ENCODE measurements at places on chromosomes 6 and 20.
A peak's percentile ranks its signal among the peaks of the same experiment; 100 is the strongest.

- no peak for DNase-seq
These were observed 11.6 kb upstream of the NQO2 start for GRCh38 chr6:2988094-2988425.

GRCh38 chr6:86537292-86537861 is 400.0 kb upstream of the HTR1E start:
- no peak for DNase-seq

DNA sequence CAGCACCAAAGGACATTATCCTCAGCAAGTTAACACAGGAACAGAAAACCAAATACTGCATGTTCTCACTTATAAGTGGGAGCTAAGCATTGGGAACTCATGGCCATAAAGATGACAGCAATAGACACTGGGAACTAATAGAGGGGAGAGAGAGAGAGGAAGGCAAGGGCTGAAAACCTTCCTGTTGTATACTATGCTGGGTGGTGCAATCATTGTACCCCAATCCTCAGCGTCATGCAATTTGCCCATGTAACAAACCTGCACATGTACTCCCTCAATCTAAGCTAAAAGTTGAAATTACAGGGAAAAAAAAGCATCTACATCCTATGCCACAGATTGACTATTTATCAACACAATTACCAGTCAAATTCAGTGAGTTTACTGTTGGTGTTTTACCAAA is 20.0 kb upstream of the VNN1 start:
- DNase-seq, result no peak

GRCh38 chr20:1478566-1478965 is 11.9 kb upstream of the NSFL1C start:
- no peak for DNase-seq

GRCh38 chr6:165118736-165119135 is 190.7 kb downstream of the C6orf118 start:
- DNase-seq, result no peak

GRCh38 chr20:62287759-62288534 is 14.8 kb upstream of the ADRM1 start:
- DNase-seq, result no peak

DNA sequence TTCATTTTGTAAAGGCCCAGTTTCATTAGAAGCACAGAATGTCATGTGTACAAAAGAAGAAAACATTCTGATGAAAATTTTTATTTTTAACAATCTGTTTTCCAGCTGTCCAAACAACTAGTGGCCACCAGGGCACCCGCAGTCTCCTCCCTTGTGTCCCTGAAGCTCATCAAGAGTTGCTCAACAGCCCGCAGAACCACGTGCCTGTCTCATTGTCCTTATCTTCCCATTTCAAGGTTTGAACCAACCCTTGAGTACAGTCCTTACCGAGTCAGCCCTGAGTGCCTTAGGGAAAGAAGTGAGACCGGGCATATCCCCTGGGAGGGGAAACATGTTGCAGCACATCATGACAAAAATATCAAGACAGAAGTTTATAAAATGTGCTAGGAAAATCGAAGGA is 15.9 kb upstream of the ZNF133 start:
- DNase-seq, result no peak

DNA sequence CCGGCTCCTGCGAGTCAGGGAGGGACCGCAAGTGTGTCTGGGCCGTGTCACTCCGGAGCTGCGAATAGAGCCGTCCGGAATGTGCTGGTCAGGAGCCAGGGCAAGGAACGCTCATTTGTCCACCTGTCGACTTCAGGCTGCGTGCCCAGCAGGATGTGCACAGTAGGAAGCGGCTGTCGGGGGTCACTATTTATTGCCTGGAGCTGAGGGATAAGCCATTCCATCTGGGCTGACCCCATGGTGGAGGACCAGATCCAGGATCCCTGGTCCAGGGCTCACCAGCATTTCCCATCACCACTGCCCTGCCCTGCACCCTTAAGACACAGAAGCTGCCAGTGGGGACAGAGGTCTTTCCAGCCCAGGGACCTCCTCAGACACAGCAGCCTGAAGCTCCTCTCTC is 14.7 kb downstream of the NTSR1 start:
- no peak for DNase-seq

DNA sequence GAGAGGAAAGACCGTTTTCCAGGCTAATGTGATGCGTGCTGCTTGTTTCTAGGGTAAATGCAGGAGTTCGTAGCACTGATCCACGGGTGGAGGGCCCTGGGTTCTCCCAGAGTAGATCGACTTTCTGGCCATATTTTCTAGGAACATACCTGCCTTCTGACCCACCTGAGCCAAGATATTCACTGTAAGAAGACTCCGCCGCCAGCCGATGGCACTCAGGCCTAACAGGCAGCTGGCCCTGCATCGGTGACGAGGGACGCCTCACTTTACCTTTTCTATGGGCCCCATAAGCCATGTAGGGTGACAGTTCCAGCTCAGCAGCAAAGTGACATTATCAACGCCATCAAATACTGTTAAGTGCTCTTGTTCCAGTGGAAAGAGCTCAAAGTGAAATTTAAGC is 30.2 kb upstream of the FRMD1 start:
- no peak for DNase-seq

DNA sequence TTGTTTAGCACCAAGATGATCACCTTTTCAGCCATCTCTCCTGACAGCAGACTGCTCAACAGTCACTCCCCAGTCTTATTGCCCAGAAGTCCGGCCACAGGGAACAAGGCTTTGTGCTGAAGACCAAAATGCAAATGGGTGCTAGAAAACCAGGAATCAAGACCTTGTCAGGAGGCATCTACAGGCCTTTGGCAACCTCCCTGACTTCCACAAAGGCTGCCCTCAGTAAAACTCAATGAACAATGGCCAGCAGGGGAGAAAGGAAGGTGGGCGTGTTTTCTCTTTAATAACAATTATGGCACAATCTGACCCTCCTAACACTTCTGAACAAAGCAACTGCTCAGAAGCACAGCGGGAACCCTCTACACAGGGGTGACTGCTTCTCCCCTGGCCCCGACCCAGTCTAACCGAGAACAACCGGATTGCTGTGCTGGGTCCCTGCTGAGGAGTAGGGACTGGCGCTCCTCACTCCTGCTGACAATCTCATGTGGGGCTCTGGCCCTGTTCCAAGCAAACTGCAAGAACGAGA is 41.6 kb downstream of the PLCG1 start:
- DNase-seq, result peak; percentile 55

DNA sequence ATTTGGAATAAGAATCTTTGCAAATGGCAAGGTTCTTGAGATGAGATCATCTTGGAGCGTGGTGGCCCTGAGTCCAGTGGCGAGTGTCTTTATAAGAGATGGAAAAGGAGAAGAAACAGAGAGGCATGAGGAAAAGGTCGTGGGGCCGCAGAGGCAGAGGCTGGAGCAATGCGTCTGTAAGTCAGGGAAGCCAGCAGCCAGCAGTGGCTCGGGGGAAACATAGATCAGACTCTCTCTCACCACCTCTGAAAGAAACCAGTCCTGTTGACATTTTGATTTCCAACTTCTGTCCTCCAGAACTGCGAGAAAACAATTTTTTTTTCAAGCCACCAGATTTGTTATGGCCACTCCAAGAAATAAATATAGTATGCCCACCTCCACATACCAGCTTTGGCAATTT is 226.6 kb downstream of the TFAP2C start:
- DNase-seq, result no peak

GRCh38 chr6:3405182-3405518 is 51.7 kb downstream of the SLC22A23 start:
- no peak for DNase-seq

- no peak for DNase-seq
These were observed 40.2 kb upstream of the SLC22A1 start for GRCh38 chr6:160081398-160081797.

GRCh38 chr6:167044696-167045095 is 45.5 kb downstream of the CEP43 start:
- DNase-seq, result no peak

GRCh38 chr20:41738604-41739206 is 120.5 kb upstream of the CHD6 start:
- DNase-seq, result peak; percentile 29

DNA sequence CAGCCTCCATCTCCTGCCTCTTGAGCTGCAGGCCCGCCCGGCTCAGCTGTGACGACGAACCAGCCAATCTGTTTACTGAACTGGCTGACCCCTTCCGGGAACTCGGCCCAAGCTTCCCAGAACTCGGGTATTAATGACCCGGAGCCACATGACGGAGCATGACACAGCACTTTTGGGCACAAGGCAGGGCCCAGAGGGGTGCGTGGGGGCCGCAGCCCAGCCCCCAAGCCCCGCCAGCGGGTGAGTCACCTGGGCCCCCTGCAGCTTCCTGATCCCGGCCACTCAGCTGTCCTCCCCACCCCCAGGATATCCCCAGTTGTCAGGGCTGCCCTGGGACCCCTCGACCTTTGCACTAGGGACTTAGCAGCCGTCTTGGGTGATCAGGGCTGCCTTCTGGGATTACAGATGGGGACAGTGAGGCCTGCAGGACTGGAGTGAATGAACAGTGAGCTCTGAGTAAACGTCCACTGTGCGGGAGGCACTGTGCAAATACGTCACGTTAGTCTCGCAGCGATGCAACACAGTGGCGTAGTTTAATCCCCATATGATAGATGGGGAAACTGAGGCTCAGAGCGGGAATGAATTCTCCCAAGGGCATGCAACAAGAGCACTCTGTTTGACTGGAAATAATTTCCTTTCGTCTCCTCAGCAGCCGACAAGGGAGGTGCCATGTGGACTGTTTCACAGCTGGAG is 102.1 kb downstream of the CEBPB start:
- DNase-seq, result peak; percentile 40

GRCh38 chr6:6611486-6611885 is 23.0 kb downstream of the LY86 start:
- DNase-seq, result no peak

GRCh38 chr20:30910937-30911725 is 346.3 kb upstream of the DEFB115 start:
- no peak for DNase-seq

- DNase-seq, result no peak
These were observed 7.1 kb downstream of the RRBP1 start for GRCh38 chr20:17674722-17675518.

GRCh38 chr6:35945650-35946025 is 24.7 kb upstream of the SRPK1 start:
- no peak for DNase-seq

DNA sequence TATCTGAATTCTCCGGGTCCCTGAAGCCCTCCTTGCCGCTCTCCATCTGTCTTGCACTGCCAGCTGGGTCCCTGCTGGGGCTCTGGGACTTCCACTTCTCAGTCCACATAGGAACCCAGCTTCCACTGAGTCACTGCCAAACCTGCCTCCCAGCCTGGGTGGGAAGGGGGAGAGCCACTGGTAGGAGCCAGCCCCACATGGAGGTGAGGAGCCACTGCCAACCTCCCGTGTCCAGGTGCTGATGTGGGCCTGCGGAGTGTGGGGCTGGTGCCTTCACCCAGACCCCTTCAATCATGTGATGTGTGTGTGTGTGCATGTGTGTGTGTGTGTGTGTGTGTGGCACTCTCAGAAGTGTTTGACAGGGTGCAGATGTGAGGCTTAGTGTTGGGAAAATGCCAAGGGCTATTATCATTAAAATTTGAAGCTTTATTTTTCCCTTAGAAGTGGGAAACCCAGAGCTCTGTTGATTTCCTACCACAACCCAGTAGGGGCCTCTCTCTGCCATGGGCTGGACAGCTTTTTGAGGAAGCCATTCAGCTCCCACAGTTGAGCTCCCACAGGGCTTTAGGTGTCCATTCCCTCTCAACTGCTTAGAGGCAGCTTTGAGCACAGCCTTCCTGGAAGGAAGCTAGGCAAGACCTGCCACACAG is 9.3 kb upstream of the SGK2 start:
- DNase-seq, result no peak

DNA sequence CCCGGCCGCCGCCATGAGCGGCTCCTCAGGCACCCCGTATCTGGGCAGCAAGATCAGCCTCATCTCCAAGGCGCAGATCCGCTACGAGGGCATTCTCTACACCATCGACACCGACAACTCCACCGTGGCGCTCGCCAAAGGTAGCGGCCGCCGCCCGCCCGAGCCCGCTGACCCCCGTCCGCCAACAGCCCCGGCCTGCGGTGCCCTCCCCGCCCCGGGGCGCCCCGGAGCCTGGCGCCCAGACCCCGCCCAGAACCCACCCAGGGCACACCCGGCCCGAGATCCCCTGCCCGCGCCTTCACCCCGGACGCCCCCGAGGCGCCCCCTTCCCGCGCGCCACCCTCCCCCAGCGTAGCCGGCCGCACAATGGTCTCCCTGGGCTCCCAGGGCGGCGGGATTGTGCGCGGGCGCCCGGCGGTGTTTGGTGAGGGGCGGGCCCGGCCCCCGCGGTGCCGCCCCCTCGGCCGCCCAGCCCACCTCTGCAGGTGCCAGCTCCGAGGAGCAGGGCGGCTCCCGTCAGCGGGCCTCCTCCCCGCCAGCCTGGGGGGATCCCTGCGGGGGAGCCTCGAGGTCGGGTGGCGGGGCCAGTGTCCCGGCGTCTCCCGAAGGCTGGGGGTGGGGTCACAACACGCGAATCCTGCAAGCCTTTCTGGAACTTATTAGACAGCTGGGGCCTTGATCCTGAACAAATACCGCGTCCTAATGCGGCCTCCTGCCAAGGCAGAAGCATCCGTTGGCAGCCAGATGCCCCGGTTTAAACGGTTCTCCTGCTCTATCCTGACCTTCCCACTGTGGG is 577 bp downstream of the LSM14B start:
- no peak for DNase-seq

DNA sequence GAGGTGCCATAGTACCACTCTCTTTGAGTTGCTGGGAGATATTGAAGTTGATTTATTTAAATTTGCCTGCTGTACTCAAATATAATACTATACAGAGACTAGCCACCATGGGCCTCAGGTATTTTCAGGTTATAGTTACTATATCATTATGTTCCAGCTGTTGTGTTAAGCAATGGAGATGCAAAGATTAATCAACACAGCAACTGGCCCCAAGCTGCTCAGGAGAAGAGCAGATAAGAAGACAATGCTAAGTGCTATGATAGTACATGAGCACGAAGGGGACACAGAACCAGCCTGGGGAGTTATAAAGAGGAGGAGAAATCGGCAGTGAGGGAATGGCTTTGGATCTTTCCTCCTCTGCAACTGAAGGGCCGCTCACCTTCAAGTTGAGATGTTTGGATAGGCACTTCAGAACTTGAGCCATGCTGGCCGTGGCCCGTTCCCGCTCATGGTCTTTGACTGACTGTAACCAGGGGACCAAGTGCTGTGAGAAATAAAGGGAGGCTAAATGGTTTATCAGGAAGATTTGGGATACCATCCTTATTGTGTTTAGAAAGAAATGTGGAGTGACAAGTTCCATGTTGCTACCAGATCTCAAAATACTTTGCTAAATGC is 24.3 kb upstream of the RPN2 start:
- DNase-seq, result no peak

DNA sequence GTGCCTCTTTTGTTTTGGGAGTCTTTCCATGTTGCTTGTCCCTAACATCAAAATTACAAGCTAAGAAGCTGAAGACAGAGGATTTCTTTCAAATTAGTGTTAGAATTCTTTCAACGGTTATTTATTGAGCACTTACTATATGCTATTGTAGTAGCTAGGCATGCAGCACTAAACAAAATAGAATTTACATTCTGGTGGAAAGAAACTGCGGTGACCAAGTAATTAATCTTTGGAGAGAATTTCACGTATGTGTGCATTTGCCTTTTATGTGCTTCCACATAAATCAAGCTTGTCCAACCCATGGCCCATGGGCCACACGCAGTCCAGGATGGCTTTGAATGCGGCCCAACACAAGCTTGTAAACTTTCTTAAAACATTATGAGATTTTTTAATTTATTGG is 33.0 kb upstream of the DUSP22 start:
- DNase-seq, result no peak

GRCh38 chr6:14917109-14917910 is 328.6 kb upstream of the JARID2 start:
- DNase-seq, result no peak

Data from NCI-H446 (cell line).